ENCODE measurements at places on chromosomes 3 and 15.

- DNase-seq, result no peak
These were observed 58.4 kb downstream of the TMEM44 start for GRCh38 chr3:194574639-194575483.

DNA sequence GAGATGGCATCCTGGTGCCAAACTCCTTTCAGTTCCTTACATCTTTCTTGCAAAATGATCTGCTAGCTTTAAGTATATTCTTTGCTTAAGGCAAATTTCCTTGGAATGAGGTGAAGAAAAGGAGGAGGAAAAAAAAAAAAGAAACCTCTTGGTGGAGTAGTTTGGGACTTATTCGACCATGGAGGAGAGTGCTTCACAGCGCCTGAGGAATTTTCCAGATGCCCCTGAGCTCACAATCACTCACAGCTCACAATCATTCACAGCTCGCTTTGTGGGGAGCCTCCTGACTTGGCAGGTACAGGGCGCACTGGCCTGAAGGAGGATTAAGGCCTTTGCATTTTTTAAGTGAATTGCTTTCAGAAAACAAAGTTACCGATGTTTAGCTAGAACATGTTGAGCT lies 53.9 kb downstream of the BOC start:
- no peak for DNase-seq

DNA sequence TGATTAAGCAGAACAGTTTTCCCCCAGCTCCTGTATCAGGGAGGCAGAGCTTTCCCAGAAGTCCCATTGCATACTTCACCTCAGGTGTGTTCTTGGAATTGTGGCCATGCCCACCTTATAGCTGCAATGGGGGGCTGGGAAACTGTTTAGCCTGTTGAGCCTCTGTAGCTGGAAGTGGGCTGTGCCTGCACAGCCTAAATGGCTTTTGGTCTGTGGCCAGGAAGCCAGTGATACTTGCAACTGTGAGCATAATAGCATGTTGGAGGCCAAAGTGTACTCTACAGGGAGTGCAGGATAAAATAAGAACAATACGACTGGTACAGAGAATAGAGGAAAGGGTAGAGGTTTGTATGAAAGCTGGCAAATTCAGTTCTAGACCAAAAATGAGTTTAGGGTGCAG lies 248.5 kb downstream of the PTPRG start:
- DNase-seq, result no peak

- no peak for DNase-seq
These were observed 33.5 kb upstream of the PTPN23 start for GRCh38 chr3:47347217-47347801.

DNA sequence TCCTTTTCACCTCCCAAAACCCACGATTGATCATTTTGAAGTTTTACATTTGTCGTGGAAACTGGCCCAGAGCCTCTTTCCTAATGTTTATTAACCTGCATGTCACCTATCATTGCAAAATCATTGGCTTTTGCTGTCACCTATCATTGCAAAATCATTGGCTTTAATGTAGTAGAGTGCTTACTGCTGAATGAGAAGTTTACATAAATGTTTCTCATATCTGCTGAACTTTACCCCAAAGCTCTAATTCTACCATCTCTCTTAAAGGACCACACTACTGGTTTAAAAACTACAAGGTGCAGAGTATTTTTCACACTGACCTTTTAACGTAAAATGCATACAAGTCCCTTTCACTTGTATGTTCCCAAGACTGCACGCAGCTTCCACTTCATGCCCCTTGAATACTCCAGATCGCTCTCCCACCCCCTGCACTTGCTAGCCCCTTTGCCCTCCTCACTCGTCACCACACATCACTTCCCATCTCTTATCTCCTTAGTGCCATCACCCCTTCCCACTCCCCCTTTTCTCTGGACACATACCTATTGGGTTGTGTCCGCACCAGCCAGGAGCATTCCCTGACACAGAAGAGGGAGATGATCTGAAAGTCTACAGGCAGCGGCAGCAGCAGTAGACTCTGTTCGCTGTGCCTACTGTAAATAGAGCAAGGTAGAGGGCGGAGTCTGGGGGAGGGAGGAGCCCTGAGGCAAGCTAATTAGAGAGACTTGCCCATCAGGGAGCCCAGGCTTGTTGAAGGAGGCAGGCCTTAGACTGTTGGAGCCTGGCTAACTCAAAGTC lies 30.2 kb upstream of the ATOSA start:
- DNase-seq, result no peak

- no peak for DNase-seq
These were observed 102.9 kb downstream of the SEMA6D start for GRCh38 chr15:47820057-47820746.

Measured in stimulated activated CD8-positive, alpha-beta memory T cell treated with anti-CD3 and anti-CD28 coated beads, Interleukin-15, amount 100 ng/mL, for 4 hours (primary cell).